ENCODE measurements at places on chromosomes 5 and 9. TPM values are rescaled to one million over a fixed set of nuclear protein-coding genes. Genes with fewer than 3 reads are reported as not detected.
A peak's percentile ranks its signal among the peaks of the same experiment; 100 is the strongest.

- DNase-seq = no peak
Observed at GRCh38 chr9:4997631-4998030, 12.6 kb downstream of the JAK2 start.

Gene C8G
- total RNA-seq = not detected

Gene ADAMTS12
- 7.6 TPM for total RNA-seq

DNA sequence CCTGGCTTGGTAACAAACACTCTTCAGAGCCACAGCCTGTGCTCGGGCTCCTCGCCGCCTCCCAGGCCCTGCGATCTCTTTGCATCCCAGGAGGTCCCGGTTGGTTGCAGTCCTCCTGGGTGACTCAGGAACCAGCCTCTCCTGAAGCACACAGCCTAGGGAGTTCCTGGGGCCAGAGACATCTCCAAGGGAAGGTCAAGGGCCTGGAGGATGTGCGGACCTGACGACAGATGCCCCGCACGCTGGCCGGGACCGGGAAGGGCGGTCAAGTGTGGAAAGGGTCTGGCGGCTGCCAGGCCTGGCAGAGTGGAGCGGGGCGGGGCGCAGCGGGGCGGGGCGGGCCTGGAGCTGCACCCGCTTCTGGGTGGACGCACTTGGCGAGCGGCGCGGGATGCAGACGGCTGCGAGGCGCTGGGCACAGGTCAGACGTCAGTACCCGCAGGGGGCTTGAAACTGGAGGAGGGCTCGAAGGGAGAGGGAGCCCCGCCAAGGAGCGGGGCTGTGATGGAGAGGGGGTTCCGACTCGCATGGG is 45.0 kb upstream of the PRSS3 start:
- no peak for DNase-seq

- no peak for DNase-seq
Observed at GRCh38 chr5:40347981-40348725, 331.6 kb upstream of the PTGER4 start.

Gene LYSMD3
- 15.5 TPM for total RNA-seq

DNA sequence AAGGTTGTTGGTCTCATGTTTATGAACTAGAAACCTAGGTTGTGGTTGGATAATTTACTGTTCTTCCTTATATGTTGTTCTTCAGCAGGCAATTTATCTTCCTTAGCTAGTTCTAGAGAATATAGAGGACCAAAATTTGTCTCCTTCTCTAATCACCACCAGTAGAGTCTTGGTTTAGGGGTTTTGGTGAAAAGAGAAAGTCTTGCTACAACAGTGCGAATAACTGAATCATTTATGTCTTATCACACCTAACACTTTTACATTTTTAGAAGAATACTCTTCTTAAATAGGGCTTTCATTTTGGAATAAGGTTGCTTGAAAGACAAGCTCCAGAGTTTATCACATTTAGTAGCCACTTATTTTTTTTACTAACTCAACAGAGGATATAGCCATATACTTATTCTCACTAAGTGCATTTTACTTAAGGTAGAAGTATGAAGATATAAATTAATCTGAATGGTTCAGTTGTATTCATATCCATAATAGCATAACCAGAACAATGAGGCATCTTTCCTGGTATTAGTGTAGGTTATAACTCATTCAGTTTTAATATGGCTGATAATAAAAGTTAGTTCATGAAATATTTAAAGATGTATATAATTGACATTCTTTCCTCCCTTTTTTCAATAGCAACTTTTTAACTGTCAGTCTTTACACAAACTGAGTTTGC is 67.9 kb downstream of the ERBIN start:
- DNase-seq = no peak

GRCh38 chr5:121292664-121293063 is 559.0 kb upstream of the FTMT start:
- DNase-seq = no peak

Gene PIK3R1
- total RNA-seq = 134 TPM

Gene AJM1
- total RNA-seq = 1.2 TPM

- DNase-seq = no peak
Observed at GRCh38 chr5:55724281-55724680, 12.2 kb upstream of the SLC38A9 start.

GRCh38 chr9:117992006-117992405 is 287.8 kb downstream of the TLR4 start:
- no peak for DNase-seq

Gene NSD1
- total RNA-seq = 45.4 TPM

DNA sequence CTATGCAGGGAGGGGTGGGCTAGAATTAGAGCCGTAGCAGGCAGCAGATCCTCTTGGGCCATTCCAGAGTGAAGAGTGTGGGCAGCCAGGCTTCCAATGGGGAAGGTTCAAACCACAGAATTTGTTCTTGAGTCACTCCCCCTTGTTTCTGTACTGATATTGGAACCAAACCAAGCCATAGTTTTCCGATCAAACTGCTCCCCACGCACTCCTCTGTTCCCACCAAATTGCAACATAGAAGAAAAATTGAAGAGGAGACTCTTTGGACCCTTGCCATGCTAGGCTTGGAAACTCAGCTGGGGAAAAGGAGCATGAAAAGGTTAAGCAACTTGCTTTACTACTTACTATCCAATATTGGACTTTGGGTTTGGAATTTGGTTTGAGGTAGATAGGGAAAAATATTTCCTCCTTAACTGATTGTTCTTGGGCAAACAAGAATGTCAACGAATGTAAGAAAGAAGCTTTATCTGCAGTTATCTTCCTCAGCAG is 165.8 kb upstream of the NR3C1 start:
- DNase-seq = no peak

DNA sequence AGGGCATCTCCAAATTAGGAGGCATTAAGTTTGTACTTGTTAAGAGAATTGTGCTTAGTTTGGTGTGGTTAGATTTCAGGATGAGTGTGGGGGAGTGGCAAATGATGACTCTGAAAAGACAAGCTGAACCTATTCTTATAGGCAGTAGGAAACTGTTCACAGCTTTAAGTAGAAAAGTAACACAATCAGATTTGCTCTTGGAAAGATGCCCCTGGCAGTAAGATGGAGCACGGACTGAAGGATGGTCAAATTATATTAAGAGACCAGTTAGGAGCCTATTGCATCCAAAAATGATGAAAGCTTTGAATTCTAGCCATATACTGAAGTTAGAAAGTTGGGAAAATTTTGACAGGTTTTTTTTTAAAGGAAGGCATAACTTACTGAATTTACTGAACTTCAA is 254.2 kb upstream of the MEF2C start:
- no peak for DNase-seq

Gene CA9
- 0.98 TPM for total RNA-seq

GRCh38 chr5:15635289-15635616 is 135.3 kb downstream of the FBXL7 start:
- DNase-seq = no peak

Gene C9orf152
- 0.49 TPM for total RNA-seq

DNA sequence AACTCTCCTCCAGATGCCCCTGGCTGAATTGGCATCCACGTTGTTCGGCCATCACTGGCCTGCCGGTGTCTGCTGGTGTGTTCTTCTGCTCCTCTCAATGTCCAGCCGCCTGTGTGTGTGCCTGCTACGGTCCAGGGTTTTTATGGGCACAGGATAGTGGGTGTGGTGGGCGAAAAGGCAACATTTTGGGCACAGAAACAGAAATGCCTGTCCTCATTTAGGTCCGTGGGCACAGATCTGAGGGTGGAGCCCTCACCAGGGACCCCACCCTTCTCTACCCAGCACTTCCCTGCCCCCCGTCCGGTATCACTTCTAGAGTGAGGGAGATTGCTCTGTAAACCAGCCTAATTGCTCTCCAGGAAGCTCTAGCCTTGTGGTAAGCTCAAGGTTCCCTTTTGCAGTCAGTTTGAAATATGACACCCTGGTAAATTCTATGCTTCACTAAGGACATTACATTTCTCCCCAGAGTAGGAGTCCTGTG is 410.1 kb downstream of the MAT2B start:
- DNase-seq = no peak

- DNase-seq = no peak
Observed at GRCh38 chr9:136686794-136687711, at the start of gene AGPAT2. Gene AGPAT2 (minus strand): TSS chr9:136687457. CDS start chr9:136687357, 100 bp downstream.

- DNase-seq = peak; percentile 72
Observed at GRCh38 chr5:959581-960531, 48.7 kb upstream of the NKD2 start.

Gene ELL2
- total RNA-seq = 113 TPM

Gene SMIM33
- not detected for total RNA-seq

DNA sequence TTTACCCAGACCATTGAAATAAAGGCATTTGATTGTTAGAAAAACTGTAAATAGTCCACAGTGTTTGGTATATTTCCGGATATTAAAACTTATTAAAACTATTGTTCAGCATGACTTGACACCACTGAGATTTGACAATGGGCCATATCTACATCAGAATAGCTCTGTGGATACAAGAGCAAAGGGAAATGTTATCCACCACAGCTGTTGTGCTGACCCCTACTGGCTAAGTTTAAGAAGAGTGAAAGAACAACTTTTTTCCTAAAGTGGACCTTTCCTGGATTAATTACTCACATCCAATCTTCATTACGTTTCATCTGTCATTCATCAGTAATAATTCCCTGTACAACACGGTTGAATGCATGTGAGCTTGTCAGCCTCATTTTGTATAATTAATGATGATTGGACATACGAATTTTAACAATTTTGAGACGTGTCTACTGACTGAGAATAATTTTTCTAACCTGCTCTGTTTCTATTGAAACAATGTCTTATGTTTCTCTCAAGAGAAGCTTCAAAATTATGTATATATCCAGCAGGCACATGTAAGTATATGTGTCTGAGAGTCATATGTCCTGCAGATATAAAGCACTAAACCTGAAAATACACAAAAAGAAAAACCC is 1952.6 kb downstream of the MAT2B start:
- DNase-seq = no peak

Gene AK8
- 0.25 TPM for total RNA-seq

Gene CDH9
- total RNA-seq = not detected

Gene LCN15
- not detected for total RNA-seq
